ENCODE measurements at places on chromosomes 5 and 9. TPM values are rescaled to one million over a fixed set of nuclear protein-coding genes. Genes with fewer than 3 reads are reported as not detected.

PCDHA5 gene
- total RNA-seq: 0.73 TPM

EXOSC2 gene
- 63.8 TPM for total RNA-seq

ACTBL2 gene
- total RNA-seq: not detected

PCDHGB5 gene
- total RNA-seq: 1.9 TPM

TAF11L10 gene
- not detected for total RNA-seq

ISL1 gene
- 0.14 TPM for total RNA-seq

RNF183 gene
- not detected for total RNA-seq

SNX2 gene
- 39.7 TPM for total RNA-seq
